ENCODE measurements at places on chromosomes 7 and 10. TPM values are rescaled to one million over a fixed set of nuclear protein-coding genes. Genes with fewer than 3 reads are reported as not detected.

The PRXL2A gene
- 5.1 TPM for total RNA-seq

DNA sequence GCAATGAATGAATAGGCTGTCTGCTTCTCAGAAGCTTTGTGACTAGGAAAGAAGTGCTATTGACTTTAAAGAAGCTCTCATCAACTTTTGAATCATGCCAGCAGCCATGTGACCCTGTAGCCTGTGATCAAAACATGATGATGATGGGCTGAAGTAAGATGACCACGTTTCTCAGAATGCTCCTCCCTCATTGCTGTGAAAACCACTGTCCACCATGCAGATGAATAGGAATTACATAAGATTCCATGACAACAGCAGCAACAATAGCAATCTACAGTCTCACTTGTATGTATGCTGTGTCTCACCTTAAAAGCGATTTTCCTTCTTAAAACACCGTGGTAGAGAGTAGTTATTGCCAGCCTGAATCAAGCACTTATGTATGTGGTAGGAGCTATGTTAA lies 228.4 kb downstream of the TRIL start:
- no peak for DNase-seq

- no peak for DNase-seq
These were observed 38.3 kb upstream of the FAM180A start for GRCh38 chr7:135786911-135787310.

DNA sequence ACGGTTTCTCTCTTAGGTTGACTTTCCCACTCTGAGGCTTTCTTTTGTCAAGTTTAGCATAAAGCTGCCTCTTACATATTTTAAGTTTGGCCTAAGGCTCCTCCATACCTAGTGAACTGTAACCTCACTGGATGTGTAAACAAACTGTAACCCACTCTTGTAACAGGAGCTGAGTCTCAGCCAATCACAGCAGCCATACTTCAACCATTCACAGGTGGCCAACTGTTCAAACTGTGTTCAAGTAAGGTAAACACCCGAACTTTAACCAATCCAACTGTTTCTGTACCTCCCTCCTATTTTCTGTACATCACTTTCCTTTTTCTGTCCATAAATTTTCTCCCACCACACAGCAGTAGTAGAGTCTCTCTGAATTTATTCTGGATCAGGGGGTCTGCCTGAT lies 7.7 kb upstream of the NRBF2 start:
- no peak for DNase-seq

GRCh38 chr7:80611353-80611752 lies 27.1 kb upstream of the CD36 start:
- no peak for DNase-seq

DNA sequence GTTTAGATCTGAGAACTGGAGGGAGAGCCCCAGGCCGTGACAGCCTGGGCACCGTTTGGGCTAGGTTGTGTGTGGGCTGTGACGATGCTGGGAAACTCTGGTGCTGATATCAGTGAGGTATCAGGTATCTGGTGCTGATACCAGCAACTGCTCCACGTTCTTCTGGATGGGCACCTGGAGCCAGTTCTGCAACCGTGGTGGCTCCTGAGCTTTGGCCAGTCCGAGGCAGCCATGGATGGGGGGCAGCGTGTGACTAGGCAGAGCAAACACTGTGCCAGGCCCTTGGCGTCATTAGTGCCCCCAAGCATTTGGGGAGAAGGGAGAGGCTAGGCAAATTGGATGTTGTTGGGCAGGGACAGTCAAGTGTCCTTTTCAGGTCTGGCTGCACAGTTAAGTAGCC lies 57.9 kb downstream of the ZNF467 start:
- no peak for DNase-seq

DNA sequence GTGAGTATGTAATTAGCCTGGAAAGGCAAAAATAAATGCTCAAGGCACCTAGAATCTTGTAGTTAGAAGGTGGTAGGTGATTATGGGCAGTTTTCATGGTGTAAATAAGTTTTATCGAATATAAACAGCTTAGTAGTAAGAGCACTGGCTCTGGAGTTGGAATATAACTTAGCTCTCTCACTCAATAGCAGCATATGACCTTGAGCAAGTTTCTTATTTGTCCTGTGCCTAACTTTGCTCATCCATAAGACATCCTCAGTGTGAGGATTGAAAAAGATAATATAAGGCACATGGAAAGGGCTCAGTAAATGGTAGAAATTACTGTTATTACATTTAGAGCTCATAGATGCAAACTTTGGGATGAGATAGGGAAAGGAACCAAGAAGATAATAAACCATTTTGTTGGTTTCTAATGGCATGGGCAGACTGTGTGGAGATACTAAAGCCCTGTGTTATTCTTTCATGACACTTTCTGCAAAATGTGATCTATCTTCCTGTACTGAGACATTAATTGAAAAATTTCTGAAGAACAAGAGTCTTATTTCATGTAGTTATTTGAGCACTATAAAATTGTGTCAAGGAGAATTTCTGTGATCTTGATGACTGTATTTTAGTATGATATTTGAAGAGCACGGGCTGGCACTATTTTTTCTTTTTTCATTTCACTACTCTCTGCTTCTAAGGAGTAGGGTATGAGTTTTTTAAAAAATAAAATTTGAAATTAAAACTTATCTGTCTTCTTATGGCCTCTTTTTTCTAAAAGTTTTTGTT lies 3.1 kb downstream of the SLK start:
- no peak for DNase-seq

DNA sequence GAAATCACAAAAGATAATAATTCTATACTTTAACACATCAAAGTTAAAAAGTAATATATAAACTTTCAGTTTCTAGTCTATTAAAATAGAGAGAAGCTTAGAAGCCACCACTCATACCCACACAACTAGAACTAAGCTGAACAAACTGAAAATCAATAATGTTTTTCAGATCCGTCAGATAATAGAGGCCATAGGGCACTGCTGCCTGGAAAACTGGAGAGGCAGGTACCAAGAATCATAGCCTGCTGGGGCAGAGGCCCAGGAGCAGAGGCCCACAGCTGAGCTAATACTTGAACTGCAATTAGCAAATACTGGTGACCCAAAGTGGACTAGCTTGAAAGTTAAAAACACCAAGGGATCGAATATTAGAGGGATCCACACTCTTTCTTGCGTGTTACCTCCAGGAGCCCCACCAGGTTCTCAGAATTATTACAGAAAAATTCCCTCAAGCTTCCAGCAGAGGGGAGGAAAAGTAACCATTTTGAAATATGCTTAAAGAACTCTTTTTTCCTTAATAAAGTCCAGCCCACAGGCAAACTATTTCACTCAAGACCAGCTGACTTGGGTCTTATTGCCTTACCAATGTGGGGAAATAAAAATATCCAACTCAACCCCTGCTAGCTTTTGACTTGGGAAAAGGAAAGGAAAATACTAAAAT lies 774.1 kb upstream of the IGFBP3 start:
- no peak for DNase-seq

Measured in T-cell (primary cell).